ENCODE measurements at places on chromosomes 3 and 15.
A peak's percentile ranks its signal among the peaks of the same experiment; 100 is the strongest.

DNA sequence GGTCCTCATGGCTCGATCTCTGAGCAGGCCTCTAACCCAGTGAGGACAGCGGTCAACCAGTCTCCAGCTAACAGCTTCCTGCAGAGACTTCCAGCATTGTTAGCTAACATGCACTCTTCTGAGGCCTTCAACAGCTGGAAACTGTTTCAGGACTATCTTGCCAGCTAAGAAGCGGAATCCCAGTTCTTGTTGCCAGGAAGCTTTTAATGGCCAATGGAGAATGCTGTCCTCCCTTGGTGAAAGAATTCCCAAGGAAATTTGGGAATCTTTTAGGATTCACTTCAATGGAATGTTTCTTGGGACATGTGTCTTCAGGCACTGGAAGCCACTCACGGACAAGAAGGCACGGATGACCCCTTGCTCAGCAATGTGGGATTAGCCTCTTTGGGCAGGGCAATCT, 91.7 kb downstream of the CEMIP start:
- DNase-seq, result no peak

DNA sequence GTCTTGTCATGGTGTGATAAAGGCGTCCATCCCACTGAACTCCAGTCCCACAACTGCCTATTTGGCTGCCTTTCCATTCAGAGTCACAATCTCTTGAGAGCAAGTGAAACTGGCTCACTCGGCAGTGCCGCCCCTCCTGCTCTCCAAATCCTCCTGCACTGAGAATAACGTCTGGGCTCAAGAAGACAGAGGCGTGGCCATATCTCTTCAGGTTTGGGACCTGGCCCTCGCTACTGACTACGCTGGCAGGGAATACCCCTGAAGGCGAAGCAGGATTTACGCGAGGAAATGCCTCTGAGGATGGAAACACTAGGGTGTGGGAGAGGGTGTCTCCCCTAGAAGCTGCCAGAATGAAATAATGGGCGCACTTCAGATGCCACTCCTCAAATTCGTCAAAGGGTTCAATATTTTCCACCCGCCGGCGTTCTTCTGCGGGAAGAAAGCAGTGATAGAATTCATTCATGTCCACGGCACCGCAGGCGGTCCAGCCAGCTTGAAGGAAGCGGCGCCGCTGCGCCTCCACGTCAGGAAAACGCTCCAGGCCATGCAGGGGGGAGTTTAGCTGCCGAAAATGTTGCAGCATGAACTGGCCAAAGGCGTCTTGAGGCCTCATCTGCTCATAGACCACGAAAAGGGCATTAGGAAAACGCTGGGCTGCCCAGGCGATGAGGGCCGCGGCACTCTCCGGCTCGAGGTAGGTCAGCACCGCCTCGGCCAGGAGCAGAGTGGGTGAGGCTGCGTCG, 985 bp downstream of the LCMT2 start:
- DNase-seq, result no peak

GRCh38 chr3:187798531-187799530, 53.6 kb upstream of the BCL6 start:
- no peak for DNase-seq

DNA sequence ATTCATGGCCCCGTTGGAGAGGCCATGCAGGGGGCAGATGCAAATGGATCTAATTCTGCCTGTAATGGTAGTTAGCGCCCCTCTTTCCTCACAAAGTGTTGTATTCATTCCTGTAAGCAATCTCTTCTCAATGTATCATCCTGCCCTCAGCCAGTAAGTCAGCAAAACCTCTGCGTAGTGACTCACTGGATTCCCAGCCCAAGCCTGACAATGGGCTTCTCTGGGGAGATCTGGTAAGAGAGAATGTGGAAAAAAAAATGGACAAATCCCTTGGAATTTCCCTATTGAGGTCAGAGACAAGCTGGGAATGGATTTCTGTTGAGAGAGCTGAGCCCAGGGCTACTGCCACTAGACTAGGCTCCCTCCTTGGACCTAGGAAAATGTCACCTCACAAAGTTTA, 25.4 kb downstream of the ADPGK start:
- peak; percentile 53 for DNase-seq

GRCh38 chr3:71010726-71011455, 572.6 kb downstream of the FOXP1 start:
- no peak for DNase-seq

- DNase-seq, result peak; percentile 35
Measured at GRCh38 chr3:67000009-67000408, 1.9 kb downstream of the KBTBD8 start.

DNA sequence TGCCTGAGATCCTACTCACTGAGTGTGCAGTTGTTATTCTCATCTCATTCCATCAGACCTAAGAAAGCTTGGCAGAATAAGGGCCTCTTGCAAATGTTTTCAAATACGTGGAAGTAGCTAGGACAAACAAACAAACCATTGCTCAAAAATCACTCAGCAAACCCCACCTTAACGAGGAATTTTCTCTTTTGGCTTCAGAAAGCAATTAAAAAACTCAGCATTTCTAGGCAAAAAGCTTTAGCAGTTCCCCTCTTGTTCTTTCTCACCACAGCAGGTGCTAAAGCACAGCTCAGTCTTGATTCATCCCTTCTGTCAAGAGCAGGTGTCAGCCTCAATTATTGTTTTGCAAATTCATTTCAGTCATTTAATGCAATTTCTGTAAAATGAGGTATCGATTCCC, 58.6 kb upstream of the NUDT16 start:
- no peak for DNase-seq

DNA sequence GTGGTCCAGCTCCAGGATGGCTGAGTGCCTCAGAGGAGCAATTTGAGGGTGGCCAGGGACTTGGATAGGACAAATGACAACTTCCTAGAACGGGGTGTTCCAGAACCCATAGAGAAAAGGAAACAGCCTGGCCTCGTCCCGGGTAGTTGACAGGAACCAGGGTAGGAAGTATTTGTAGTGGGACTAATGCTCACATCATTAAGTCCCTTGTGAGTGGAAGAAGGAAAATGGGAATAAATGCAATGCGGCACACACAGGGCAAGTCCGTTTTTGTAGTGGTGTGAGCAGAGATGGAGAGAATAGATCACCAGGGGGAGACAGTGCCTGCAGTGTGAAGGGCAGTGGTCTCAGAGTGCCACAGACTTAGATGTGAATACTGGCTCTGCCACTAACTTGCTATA, 19.6 kb downstream of the TIMP4 start:
- no peak for DNase-seq

GRCh38 chr3:16961621-16962205, 77.0 kb downstream of the PLCL2 start:
- DNase-seq, result no peak

GRCh38 chr15:48250640-48251076, 44.6 kb downstream of the SLC12A1 start:
- DNase-seq, result peak; percentile 30

GRCh38 chr3:191523148-191523547, 62.2 kb downstream of the PYDC2 start:
- DNase-seq, result no peak

- DNase-seq, result peak; percentile 49
Measured at GRCh38 chr3:105997800-105998526, 129.2 kb upstream of the CBLB start.

- no peak for DNase-seq
Measured at GRCh38 chr3:80157546-80157945, 389.7 kb upstream of the ROBO1 start.

DNA sequence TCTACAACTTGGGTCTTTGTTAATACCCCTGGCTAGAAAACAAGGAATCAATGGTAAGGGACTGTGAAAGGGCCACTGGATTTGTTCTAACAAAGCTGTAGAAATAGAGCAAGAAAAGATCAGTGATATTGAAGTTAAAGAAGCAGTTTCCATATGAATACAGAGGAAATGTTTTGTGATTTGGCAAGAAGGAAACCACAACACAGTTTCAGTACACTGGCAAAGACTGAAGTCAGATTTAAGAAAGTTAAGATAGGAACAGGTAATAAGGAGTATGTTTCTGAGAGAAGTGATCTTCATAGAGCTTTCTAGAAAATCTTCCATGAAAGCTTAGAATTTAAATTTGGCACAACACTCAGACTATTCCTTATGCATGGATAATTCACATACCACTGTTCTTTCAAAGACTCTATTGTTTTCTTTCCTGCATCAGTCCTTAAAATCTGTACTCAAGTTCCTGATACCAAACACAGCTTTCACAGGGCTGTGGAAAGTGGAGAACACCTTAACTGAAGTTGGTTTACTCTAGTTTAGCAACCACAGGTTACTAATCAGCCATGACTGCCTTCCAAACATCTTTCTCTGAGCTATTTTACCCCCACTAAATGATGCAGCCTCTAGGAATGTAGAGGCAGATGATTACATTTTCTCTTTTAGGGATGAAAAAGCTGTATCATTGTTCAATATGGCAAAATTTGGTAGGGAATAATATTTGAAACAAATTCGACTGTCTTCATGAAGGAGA, 32.4 kb upstream of the ALCAM start:
- DNase-seq, result no peak

- DNase-seq, result no peak
Measured at GRCh38 chr3:150748684-150749047, 14.3 kb downstream of the SIAH2 start.

DNA sequence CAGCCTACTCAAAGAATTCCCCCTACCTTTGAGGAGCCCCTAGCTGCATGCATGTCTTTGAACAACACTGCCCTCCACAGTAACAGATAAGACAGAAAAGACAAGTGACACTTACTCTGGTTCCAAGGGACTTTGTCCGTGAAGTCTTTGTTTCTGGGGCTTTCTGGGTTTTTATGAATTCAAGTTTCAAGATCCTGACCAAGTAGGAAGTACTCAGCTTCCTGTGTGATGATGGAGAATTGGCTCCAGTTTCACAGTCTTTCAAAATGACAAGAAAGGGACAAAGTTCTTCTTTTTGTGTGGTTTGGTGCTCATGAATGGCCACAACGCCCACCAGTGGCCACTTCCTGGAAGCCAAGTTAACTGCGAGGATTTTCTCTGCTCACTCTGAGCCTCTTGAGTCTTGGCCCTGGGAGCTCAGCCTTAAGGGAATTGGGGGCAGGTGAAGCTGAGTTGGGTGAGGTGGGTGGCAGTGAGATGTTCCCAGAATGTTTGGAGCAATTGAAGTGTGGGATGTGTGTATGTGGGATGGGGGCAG, at the start of gene CCR1:
CCR1 (minus strand) TSS at position 147 of the 538 bp plus-strand sequence. CDS start 4,000 bp downstream, outside the sequence.
- no peak for DNase-seq

GRCh38 chr15:81419332-81419943, 45.4 kb upstream of the TMC3 start:
- DNase-seq, result no peak

GRCh38 chr3:194120789-194121770, 14.9 kb upstream of the HES1 start:
- DNase-seq, result no peak

GRCh38 chr15:40941068-40941527, 12.0 kb downstream of the DLL4 start:
- DNase-seq, result no peak

GRCh38 chr3:175355801-175356335, 496.7 kb downstream of the NAALADL2 start:
- DNase-seq, result no peak

DNA sequence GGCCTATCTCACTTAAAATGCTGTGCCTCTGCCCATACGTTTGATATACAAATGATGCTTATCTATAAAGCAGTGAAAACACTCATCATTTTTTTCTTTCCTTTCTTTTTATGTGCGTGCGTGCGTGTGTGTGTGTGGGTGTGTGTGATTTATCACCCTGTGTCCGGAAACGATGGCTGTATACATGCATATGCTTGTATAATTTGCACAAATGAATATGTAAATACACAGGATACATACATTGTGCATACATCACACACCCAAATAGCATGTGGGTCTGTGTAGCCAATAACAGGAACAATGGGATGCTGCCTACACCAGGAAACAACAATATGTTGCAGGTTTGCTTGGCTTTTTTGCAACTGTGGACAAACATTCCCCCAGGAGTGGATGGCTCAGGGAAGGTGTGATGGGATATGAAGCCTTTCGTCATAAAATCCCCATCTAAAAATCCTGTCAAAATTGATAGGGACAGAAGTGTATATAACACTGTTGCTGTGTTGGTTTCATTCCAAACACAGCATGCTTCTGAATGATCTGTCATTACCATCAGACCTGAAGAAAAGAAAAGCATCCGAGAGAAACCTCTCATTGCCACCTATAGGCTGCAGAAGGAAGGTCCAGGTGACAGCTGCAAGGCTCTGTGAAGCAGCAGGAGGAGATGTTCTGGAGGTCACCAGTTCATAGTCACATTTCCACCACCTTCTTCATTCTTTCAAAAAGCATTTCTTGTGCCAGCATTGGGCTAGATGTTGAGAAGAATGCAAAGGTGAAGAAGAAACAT, 503.9 kb upstream of the NR2F2 start:
- DNase-seq, result no peak

GRCh38 chr3:106175276-106175675, 306.5 kb upstream of the CBLB start:
- DNase-seq, result no peak

GRCh38 chr3:95971573-95971972, 842.8 kb upstream of the EPHA6 start:
- no peak for DNase-seq

GRCh38 chr3:143707848-143708247, 140.4 kb downstream of the SLC9A9 start:
- peak; percentile 2 for DNase-seq

DNA sequence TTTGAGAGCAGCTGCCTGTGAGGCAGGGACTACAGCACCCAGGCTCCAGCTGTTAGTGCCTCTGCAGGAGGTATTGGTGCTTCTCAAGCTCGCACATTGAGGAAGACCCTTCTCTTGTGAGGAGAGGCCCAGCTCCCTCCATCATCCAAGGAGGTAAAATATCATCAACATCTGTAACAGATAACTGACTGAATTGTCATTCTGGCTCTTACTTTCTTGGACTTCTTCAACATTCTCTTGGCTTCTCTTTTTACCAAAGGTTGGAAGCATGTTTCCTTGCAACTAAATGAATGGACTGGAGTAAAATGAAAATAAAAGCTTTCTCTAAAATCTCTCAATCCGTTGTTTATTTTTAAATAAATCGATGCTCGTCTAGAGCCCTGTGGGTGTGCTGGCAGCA, 53.1 kb upstream of the PXYLP1 start:
- DNase-seq, result no peak

DNA sequence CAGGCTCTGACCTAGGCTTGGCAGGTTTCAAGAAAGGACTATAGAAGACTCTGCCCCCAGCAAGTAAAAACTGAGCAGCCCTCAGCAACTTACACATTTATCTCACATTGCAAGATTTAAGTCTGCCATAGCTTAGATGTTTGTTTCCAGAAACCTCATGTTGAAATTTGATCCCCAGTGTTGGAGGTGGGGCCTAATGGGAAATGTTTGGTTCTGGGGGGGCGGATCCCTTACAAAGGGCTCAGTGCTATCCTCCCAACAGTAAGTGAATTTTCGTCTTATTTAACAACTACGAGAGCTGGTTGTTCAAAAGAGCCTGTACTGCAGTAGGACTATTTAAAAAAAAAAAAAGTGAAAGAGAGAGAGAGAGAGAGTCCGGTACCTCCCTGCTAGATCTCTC, 125.2 kb upstream of the PROK2 start:
- no peak for DNase-seq

- no peak for DNase-seq
Measured at GRCh38 chr15:98946301-98947255, 61.0 kb downstream of the PGPEP1L start.

GRCh38 chr3:66673293-66673692, 172.5 kb upstream of the LRIG1 start:
- no peak for DNase-seq

GRCh38 chr3:177622520-177622919, 425.2 kb upstream of the TBL1XR1 start:
- no peak for DNase-seq

- no peak for DNase-seq
Measured at GRCh38 chr15:62334536-62334935, 169.5 kb upstream of the C2CD4B start.

- no peak for DNase-seq
Measured at GRCh38 chr15:73751511-73751898, 1.6 kb downstream of the INSYN1 start.

Measured in epithelial cell of proximal tubule (primary cell).